ENCODE measurements at places on chromosomes 5 and 9.

- no peak for DNase-seq
These were observed 330.1 kb downstream of the EFNA5 start for GRCh38 chr5:107340631-107341030.

- no peak for DNase-seq
These were observed 495.1 kb upstream of the DAB2 start for GRCh38 chr5:39919876-39920275.

GRCh38 chr5:2758632-2759031 is 7.2 kb upstream of the IRX2 start:
- no peak for DNase-seq

GRCh38 chr5:172002840-172003512 is 3.5 kb downstream of the FBXW11 start:
- no peak for DNase-seq

GRCh38 chr9:92147030-92147851 is 32.0 kb upstream of the SPTLC1 start:
- DNase-seq = no peak

DNA sequence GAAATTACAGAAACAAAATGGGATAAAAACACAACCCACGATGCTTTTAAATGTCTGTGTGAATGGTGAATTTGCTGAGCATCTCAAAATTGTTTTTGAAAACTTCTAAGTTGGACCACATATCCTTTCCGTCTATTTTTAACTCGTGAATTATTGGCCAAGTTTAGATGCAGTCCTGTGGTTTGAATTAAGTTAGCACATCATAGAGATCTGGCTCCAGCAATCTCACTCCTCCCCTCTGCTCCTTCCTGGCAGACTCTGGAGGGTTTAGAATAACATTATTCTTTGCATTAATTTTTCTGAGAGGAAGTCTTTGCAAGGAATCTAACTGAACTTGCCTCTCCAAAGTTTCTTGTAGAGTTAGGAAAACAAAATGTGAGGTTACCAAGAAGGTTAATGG is 14.5 kb upstream of the ANKRD55 start:
- no peak for DNase-seq

- no peak for DNase-seq
These were observed 483.1 kb upstream of the ZNF608 start for GRCh38 chr5:125229556-125229955.

DNA sequence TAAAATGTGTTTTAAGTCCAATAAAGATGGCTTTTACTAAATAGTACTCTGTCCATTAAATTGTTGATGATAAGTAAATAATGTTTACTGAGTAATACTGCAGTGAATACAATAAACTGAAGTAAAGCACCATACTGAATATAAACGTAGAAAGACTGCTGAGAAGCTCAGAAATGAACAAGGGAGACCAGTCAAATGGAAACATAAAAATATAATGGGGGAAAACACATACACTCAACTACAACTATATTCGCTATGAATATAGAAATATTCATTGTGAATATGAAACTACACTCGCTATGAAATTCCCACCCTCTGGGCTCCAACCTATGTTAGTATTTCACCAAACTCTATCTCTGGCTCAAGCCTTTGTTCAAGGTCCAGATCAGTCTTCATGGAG is 41.9 kb upstream of the UBQLN1 start:
- DNase-seq = no peak

DNA sequence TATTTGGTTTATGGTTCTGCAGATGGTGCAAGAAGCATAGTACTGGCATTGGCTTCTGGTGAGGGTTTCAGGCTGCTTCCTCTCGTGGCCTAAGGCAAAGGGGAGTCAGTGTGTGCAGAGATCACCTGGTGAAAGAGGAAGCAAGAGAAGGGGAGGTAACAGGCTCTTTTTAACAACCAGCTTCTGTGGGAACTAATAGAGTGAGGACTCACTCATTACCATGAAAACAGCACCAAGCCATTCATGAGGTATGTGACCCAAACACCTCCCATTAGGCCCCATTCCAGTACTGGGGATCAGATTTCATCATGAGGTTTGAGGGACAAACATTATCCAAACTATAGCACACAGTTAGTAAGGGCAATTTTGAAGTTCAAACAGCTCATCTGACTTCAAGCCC is 263.5 kb downstream of the TMEM38B start:
- no peak for DNase-seq

GRCh38 chr5:180153099-180153498 is 55.9 kb downstream of the RASGEF1C start:
- DNase-seq = no peak

DNA sequence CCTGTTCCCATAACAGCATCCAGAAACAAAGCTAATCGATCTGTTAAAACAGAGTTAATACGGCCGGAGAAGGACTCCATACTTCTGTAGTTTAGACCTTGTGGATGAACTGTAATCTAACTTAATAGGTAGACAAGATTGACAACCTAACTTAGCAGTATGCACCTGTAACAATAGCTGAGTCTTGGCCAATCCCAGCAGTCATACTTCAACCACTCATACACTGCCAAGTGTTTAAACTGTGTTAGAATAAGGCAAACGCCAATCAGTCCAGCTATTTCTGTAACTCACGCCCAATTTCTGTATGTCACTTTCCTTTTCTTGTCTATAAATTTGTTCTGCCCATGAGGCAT is 33.7 kb upstream of the MACIR start:
- DNase-seq = no peak

DNA sequence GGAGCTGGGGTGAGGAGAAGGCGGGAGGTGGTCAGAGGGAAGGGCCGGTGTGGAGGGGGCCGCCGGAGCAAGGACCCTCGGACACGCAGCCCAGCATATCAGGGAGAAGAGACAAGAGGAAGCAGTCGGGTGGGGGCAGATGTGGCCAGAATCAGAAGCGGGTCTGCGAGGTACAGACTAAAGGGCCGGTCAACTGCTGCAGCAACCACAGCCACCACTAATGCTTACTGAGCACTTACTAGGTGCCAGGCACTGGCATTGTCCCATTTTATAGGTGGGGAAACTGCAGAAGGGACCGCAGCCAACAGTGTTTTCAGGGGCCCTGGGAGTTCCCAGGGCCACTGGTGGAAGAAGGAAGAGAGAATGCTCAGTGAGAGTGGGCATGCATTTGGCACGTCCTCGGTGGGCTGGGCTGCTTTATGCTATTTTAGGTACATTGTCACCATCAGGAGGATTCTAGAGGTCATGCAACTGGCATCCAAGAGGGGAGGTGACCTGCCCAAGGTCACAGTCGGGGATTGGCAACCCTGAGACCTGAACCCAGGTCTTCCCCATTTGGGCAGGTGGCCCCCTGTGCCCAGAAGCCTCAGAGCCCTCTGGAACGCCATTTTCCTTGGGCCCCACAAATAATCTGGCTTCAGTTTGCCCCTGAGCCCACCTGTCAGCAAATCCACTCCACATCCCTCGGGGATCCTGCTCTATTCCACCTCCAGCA is 53.4 kb downstream of the DUSP1 start:
- DNase-seq = no peak

DNA sequence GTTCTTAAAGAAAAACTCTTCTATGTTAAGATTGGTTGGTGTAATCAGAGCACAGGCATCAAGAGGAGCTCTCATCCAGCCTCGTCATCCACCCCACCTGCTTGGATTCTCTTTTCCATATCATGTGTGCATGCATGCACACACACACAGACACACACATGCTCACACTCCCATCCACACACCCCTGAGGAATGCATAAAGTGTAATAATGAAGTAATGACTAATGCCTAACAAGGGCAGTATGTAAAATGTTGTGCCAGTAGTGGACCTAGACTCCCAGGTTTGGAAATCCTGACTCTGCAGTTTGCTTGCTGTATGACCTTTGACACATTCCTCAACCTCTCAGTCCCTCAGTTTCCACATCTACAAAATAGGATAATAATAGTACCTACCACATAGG is 280.0 kb upstream of the ANKRD55 start:
- DNase-seq = no peak

GRCh38 chr5:104612005-104612404 is 1049.4 kb upstream of the NUDT12 start:
- DNase-seq = no peak

DNA sequence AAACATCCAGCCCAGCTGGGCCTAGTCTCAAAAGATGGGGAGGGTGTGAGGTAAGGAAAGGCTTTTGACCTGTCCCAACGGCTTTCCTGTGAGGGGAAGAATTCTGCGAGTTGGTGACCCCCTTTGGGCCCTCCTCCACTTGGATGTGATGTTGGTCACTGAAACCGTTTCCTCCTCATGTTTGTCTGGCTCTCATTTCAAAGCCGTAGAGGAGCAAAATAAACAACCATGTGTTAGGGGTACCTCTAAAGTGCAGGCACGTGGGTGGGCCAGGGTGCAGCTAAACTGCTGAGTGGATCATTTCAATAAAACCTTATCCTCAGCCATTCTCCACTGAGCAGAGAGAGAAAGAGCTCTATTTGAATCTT is 84.3 kb upstream of the MELK start:
- DNase-seq = no peak

DNA sequence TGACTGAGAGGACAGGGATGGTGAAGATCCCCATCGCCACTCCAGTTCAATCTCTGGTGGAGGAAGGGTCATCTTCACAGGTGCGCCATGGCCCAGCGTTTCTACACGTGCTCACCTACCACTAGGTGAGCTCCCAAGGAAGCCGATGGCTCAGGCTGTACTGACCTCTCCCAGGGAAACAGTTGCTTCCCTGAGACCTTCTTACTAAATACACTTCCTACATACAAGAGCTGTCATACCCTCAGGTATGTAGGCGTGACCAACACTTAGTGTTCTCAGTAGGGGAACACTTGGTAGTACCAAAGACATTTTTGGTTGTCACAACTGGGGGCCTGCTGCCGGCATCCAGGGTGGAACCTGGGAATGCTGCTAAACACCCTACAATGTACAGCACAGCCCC is 75.2 kb downstream of the TENT4A start:
- DNase-seq = no peak

DNA sequence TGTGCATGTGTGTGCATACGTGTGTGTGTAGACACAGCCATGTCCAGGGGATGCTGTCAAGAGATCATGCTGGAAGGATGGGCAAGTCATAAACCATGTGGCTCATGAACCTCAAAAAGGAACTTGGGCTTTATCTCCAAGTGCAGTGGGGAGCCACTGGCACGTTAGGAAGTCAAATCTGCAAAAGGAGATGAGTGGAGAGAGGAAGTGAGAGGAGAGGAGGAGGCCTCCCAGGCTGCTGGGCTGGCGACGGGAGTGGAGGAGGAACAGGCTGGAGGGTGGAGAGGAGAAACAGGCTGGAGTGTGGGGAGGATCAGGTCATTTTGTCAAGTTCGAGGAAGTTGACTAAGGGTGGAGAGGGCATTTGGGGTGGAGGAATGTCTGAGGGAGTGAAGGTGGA is 29.2 kb upstream of the TIFAB start:
- no peak for DNase-seq

- DNase-seq = no peak
These were observed 855 bp upstream of the ARHGAP26 start for GRCh38 chr5:142769251-142769792.

- no peak for DNase-seq
These were observed 36.4 kb downstream of the MTMR12 start for GRCh38 chr5:32276173-32276853.

GRCh38 chr9:82333671-82334070 is 345.1 kb downstream of the SPATA31D1 start:
- no peak for DNase-seq
